ENCODE measurements at places on chromosomes 4 and X. TPM values are rescaled to one million over a fixed set of nuclear protein-coding genes. Genes with fewer than 3 reads are reported as not detected.

GRCh38 chrX:51891821-51892551, 1.4 kb upstream of the MAGED1 start:
- no peaks in the 10 kb centered on the region for H3K36me3 ChIP-seq
- no peak overlapping the region for H3K4me3 ChIP-seq
- no peak overlapping the region for H3K27ac ChIP-seq

HSPA4L gene
- total RNA-seq: 0.41 TPM

GRCh38 chr4:74397748-74398426, 32.9 kb downstream of the EREG start:
- no peak overlapping the region for H3K4me3 ChIP-seq
- H3K36me3 ChIP-seq: no peaks in the 10 kb centered on the region
- no peaks in the 10 kb centered on the region for H3K27me3 ChIP-seq
- no peaks in the 10 kb centered on the region for H3K4me1 ChIP-seq
- DNase-seq: no peak

- H3K36me3 ChIP-seq: no peaks in the 10 kb centered on the region
- H3K27me3 ChIP-seq: no peaks in the 10 kb centered on the region
- H3K4me1 ChIP-seq: peaks cover 3% of the 10 kb centered on the region
- no peak overlapping the region for H3K4me3 ChIP-seq
- no peak overlapping the region for H3K27ac ChIP-seq
- no peak for DNase-seq
Observed at GRCh38 chrX:11423362-11423818, 130.2 kb downstream of the AMELX start.

DNA sequence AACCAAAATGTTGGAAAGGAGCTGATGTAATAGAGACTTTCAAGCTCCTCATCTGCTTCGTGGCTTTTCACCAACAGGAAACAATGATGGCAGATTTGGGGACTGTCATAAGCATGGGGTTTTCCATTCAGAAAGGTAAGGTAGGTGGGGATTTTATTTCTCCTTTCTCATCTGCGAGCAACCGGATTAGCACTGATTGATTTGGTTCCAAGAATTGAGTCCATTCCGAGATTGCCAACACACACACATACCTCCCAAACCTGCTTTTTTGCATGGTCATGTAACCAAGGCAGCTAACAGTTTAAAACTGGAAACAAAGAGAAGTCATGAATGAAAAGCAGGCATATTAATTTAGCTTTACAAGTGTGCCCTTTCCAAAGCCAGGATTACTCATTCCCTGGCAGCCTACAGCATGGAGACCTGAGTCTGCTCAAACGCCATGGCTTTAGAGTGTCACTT, 63.0 kb upstream of the LNX1 start:
- H3K36me3 ChIP-seq: no peaks in the 10 kb centered on the region
- H3K27me3 ChIP-seq: no peaks in the 10 kb centered on the region

OTC gene
- total RNA-seq: not detected

DNA sequence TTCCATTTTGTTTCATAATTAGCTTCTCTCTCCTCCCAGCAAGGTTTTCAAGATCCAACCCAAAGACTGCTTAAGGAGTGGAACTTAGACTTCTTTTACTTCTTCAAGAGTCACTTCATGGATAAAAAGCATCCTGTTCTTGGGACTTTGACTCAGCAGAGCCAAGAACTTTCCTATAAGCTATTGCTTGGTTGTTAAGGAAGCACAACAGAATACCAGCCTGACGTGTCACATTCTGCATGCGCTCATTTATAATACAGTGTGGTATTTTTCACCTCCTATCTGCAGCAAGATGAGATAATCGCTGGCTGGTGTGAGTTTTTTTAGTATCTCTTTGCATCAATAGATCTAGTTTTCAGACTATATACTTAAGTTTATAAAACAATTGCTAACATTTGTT, 152.1 kb downstream of the PALLD start:
- H3K27me3 ChIP-seq: no peaks in the 10 kb centered on the region
- H3K36me3 ChIP-seq: no peaks in the 10 kb centered on the region
- H3K27ac ChIP-seq: no peak overlapping the region
- no peak for DNase-seq
- H3K4me1 ChIP-seq: peaks cover 4% of the 10 kb centered on the region
- H3K4me3 ChIP-seq: no peak overlapping the region

- DNase-seq: no peak
- no peak overlapping the region for H3K27ac ChIP-seq
- no peaks in the 10 kb centered on the region for H3K4me1 ChIP-seq
Observed at GRCh38 chr4:56130606-56131155, 181.9 kb downstream of the CEP135 start.

GRCh38 chr4:161208564-161208963, 955.2 kb downstream of the FSTL5 start:
- no peak for DNase-seq
- H3K27ac ChIP-seq: no peak overlapping the region
- H3K4me1 ChIP-seq: no peaks in the 10 kb centered on the region

G6PD gene
- total RNA-seq: 1.5 TPM

FGD1 gene
- 1.0 TPM for total RNA-seq

DNA sequence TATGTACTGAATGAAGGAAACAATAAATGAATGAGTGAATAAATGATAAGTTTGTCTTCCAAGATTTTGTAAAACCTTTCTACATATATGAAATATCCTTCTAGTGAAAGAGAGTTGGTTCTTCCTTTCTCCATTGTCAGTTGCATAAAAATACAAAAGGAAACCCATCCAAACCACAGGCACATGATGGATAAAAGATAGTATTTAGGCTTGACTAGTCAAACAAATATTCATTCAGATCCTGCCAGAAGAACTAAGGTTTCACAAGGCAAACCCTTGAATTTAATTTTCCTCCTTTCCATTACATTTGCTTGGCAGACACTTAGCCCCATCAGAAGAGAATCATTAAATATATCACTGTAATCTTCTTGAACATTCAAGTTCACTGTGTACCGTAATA, 208.4 kb downstream of the COL25A1 start:
- no peaks in the 10 kb centered on the region for H3K27me3 ChIP-seq
- no peak overlapping the region for H3K27ac ChIP-seq
- H3K4me1 ChIP-seq: no peaks in the 10 kb centered on the region

- H3K36me3 ChIP-seq: no peaks in the 10 kb centered on the region
- no peaks in the 10 kb centered on the region for H3K4me1 ChIP-seq
- DNase-seq: no peak
- no peak overlapping the region for H3K27ac ChIP-seq
Observed at GRCh38 chrX:7264399-7264798, 116.4 kb upstream of the PUDP start.

Data from gastrocnemius medialis (tissue), 4 donors.